Stimulated activated CD4-positive, alpha-beta T cell treated with anti-CD3 and anti-CD28 coated beads, Interleukin-2, amount 100 ng/mL, for 24 hours (primary cell): ENCODE measurements at places on chromosomes 13 and 19.

- DNase-seq = no peak
Observed at GRCh38 chr13:112124141-112124540, 57.2 kb downstream of the SOX1 start.

DNA sequence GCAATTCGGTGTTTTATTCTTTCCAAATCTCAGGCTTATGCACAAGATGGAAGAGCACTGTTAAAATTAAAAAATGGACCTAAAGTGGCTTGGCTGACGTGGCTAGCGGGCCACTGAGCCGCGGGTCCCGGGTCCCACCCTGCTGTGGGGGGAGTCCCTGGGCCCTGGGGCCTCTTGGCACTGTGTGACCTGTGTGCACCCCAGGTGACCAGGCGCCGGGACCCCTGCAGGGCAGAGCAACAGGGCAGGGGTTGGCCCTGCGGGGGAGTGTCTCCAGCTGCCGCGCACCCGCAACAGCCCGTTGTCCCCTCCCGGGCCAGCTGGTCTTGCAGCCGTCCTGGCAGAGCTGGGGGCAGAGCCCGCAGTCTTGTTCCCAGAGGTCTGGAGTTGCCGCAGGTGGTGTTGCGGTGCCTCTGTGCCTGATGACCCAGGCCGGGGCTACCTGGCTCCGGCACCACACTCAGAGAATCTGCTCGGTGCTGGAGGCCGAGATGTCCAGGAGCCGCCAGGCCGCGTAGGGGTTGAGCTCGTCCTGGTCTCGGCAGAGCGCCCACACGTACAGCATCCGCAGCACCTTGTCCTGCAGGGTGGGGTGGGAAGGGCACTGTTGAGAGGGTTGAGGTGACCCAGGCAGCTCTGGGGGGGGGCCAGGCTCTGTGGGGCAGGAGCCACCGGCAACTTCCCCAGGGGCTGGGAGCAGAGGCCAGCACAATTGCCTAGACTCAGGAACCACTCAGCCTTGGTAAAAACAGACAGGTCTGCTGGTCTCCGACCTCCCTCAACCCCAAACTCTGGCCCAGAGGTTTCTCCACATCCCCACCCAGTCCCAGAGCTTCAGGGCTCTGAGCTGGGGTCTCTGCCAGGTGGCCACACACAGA is 1.0 kb upstream of the CTXN1 start:
- DNase-seq = no peak

GRCh38 chr13:90405301-90405700 is 942.2 kb upstream of the MIR17HG start:
- DNase-seq = no peak

- DNase-seq = no peak
Observed at GRCh38 chr19:50387176-50387867, 3.2 kb downstream of the POLD1 start.

- DNase-seq = no peak
Observed at GRCh38 chr13:106372199-106373155, 163.0 kb downstream of the EFNB2 start.

DNA sequence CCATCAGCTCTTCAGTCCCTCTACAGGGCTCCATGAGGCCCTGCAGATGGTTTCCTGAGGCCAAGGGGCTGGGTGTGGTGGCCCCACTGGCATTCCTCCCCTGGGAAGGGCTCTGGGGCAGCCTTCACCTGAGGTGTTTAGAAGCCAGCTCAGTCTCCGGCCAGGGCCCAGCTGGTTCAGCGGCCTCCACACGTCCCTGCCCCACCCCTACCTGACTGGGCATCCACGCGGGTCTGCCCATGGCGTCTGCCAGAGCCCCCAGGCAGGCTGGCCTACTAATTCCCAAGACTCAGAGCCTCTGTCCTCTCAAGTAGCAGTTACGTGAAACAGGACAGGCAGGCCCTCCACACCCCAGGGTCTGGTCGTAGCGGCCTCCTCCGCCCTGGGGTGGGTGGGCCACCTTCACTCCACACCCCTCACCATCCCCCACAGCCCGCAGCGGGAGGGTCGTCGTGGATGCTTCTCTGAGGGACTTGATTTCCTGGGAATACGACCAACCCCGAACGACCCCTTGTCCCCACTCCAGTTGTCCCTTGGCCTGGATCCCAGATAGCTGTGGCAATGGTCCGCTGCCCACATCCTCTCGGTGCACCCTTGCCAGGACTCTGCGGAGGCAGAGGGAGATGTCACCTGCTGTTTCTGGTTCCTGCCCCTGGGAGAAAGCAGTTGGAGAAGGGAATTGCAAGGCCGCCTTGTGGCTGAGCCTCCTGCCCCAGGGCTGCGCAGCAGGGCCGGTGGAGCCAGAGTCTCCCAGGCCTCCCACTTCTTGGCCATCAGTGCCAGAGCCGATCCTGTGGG is 24.3 kb downstream of the CAPN12 start:
- no peak for DNase-seq

DNA sequence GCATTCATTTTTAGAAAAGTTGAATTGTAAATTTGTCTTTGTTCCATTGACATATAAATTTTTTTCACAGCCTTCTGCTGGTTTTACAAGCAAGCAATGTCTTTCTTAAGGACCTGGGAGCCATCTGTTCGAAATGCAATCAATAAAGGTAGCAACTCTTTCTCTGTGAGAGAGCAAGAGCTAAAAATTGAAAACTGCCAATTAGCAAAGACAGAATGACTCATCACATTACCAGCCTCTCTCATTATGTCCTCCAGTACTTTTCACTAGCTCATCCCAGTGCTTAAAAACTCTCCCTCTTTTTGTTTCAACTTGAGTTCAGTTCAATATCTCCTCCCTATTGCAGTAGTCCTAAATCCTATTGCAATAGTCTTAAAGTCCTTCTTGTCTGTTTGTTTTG is 760.7 kb upstream of the SLITRK6 start:
- no peak for DNase-seq

DNA sequence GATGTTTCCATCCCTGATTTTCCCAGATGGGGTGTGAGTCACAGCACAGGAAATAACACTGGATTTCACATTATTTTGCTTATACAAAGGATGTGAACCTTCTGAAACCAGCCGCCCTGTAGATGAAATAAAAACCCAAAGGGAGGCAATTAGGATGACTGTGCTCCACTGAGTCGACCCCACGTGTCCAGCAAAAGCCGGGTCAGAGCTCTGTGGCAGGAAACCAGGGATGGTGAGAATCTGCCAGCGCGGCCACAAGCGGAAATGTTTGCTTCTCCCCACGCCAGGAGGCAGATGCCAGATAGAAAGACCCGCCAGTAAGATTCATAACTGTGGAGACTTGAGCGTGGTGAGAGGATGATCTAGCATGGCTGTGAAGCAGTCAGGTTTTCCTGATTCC is 764.4 kb downstream of the LIG4 start:
- no peak for DNase-seq

- DNase-seq = peak; percentile 86
Observed at GRCh38 chr19:43624933-43625332, 5.5 kb upstream of the ZNF428 start.
